MCF 10A (cell line): ENCODE measurements at places on chromosomes 1 and 21. TPM values are rescaled to one million over a fixed set of nuclear protein-coding genes. Genes with fewer than 3 reads are reported as not detected.

DNA sequence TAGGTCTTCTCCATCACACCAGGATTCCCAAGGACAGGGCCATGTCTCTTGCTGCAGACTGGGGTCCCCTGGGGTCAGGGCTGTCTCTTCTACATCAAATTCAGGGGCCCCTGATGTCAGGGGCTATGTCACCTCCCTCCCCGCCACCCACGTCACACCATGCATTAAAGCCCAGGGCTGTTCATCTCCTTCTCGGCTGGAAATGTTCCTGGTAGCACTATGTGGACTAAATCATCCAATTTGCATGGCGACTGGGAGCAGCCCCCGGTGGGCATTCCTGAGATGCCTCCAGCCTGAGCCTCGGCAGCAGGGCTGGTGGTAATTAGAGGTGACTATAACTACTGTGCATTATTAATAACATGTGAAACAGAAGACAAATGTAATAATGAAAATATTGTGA is 151.7 kb upstream of the HMGB4 start:
- no peak overlapping the region for H3K4me3 ChIP-seq
- H3K27me3 ChIP-seq = no peaks in the 10 kb centered on the region
- no peak for DNase-seq
- no peaks in the 10 kb centered on the region for H3K36me3 ChIP-seq
- H3K27ac ChIP-seq = no peak overlapping the region

DNA sequence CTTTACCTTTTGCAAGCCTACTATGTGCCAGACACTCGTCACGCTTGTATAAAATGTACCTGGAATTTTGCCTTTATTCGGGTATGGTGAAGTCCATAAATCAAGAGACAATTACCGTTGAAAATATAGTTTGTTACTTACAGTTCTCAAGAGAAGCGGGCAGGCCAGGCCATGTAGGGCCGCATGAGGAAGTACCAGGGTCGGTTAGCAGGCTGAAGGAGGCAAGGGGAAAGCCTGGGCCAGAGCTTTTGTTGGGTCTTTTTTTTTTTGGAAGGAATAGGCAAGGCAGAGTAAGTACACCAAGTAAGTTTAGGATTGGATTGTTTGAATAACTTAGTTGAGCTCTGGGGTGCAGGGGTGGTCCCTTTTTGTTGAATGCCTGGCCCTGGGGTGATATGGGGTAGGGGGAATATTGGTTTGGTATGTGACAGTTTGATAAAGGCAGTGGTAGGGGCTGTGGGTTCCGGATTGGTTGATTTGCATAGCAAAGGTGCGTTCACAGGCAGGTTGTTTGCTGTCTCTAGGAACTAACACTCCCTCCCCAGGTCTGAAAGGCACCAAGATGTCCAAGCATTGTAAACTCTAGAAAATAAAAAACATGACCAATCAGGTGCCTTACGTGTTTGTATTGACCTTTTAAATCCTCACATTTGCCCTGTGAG is 80.7 kb downstream of the KAZN start:
- H3K27ac ChIP-seq = no peak overlapping the region
- H3K4me3 ChIP-seq = no peak overlapping the region
- no peak for DNase-seq
- no peaks in the 10 kb centered on the region for H3K36me3 ChIP-seq
- peaks cover 5% of the 10 kb centered on the region for H3K4me1 ChIP-seq

DNA sequence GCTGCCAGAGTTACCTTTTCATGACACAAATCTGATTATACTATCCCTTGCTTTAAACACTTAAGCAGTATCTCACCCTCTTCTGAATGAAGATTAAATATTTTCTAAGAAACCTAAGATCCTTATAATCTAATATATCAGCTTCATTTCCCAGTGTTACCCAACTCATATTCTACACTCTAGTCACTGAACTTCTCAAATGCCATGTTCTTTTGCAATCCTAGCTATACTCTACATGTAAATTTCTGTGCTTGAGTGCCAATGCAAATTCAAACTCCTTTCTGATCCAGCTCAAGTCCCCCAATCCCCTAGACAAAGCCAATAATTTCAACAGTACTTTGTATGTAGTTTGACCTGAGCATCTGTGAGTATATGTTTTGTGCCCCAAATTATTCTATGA is 293.9 kb downstream of the SDCCAG8 start:
- H3K4me3 ChIP-seq = no peak overlapping the region
- no peak for DNase-seq
- H3K36me3 ChIP-seq = no peaks in the 10 kb centered on the region

The B3GALT2 gene
- total RNA-seq = not detected in 2 replicates

The HIVEP3 gene
- total RNA-seq = 0.61 and 1.2 TPM in 2 replicates
